ENCODE measurements at places on chromosomes 5 and 9. TPM values are rescaled to one million over a fixed set of nuclear protein-coding genes. Genes with fewer than 3 reads are reported as not detected.
A peak's percentile ranks its signal among the peaks of the same experiment; 100 is the strongest.

- no peaks in the 10 kb centered on the region for H3K36me3 ChIP-seq
- H3K4me3 ChIP-seq = no peak overlapping the region
- H3K4me1 ChIP-seq = no peaks in the 10 kb centered on the region
Observed at GRCh38 chr5:140093866-140094265, 20.0 kb upstream of the PURA start.

GRCh38 chr9:126471084-126471624 is 142.6 kb upstream of the LMX1B start:
- no peak overlapping the region for H3K27ac ChIP-seq
- H3K27me3 ChIP-seq = no peaks in the 10 kb centered on the region
- no peak overlapping the region for H3K4me3 ChIP-seq
- no peaks in the 10 kb centered on the region for H3K36me3 ChIP-seq
- H3K4me1 ChIP-seq = no peaks in the 10 kb centered on the region

- peaks cover 8% of the 10 kb centered on the region for H3K4me1 ChIP-seq
- DNase-seq = no peak
- H3K4me3 ChIP-seq = no peak overlapping the region
- no peaks in the 10 kb centered on the region for H3K27me3 ChIP-seq
Observed at GRCh38 chr9:106059886-106060285, 365.5 kb downstream of the TMEM38B start.

DNA sequence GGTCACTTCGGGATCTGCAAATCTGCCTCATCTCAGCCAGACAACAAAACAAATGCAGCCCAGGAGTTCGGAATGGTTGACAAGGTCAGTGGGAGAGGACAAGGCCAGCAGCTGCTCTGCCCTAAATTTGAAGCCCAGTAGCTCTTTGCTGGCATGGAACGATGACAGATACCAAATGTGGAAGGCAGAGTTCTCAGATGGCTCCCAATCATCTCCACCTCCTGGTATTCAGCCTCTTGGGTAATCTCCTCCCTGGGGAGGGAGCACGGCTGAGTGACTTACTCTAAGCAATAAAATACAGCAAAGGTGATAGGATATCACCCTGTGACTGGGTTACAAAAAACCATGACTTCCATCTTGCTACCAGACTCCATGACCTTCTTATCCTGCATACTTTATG is 172.8 kb downstream of the ENTREP1 start:
- no peaks in the 10 kb centered on the region for H3K36me3 ChIP-seq
- peaks cover 55% of the 10 kb centered on the region for H3K4me1 ChIP-seq
- DNase-seq = no peak

DNA sequence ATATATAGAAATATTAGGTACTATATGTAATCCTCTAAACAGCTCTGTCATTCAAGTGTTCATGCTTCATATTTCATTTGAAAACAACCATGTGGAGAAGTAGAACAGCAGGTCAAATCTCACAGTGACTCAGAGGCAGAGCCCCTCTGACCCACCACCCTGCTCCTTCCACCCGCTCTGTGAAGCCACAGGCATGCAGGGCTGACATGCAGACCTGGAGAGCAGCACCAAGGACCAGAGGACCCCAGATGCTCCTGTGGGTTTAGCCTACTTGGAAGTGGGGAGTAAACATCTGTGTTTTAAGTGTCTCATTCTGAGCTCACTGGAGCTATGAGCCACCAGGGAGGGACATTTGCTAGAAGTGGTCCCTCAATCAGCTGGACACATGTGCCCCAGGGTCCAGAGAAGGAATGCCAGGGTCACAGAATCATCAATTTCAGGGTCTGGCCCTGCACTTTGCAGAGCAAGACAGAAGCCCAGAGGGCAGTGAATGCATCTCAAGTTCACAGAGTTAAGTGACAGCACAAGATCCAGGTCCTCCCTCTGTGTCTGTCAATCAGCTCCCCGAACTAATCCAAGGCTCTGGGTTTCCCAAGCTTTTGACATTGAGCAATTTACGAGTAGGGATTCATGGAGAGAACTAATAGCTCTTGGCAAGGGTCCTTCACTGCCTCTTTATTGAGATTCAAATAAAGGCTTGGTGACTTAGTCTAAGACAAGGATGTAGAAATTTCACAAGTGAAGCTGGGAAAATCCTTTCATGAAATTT is 441.1 kb downstream of the SEMA5A start:
- no peaks in the 10 kb centered on the region for H3K27me3 ChIP-seq
- no peak overlapping the region for H3K27ac ChIP-seq
- no peak for DNase-seq
- H3K4me3 ChIP-seq = no peak overlapping the region
- H3K4me1 ChIP-seq = no peaks in the 10 kb centered on the region

SLC25A2 gene
- not detected for total RNA-seq

PRLR gene
- total RNA-seq = 0.06 TPM

GRCh38 chr9:73269430-73270101 is 117.9 kb downstream of the ANXA1 start:
- H3K27me3 ChIP-seq = no peaks in the 10 kb centered on the region
- H3K36me3 ChIP-seq = no peaks in the 10 kb centered on the region
- H3K4me1 ChIP-seq = peaks cover 13% of the 10 kb centered on the region
- H3K27ac ChIP-seq = no peak overlapping the region
- peak; percentile 60 for DNase-seq

DNA sequence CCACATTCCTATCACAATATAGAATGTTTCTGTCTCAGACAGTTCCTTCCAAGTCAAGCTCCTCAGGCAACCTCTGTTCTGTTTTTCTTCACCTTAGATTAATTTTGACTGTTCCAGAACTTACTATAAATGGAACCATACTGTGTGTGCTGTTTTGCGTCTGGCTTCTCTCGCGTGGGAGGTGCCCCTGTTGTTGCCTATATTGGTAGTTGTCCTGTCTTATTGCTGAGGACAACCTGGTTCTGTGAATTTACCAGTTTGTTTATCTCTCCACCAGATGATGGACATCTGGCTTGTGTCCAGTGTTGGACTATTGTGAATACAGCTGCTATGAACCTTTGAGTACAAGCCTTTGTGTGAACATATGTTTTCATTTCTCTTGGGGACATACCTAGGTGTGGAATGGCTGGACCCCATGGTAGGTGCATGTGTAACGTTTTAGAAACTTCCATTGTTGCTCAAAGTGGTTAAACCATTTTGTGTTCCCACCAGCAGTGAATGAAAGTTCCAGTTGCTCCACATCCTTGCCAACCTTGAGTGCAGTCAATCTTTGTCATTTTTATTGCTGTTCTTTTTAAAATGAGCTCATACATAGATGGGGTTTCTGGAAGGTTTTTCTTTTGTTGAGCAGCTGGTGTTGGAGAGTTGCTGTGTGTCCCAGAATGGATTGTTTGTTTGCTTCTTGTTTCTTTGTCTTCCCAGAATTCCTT is 18.1 kb downstream of the HMCN2 start:
- no peak overlapping the region for H3K27ac ChIP-seq
- DNase-seq = no peak
- H3K4me1 ChIP-seq = no peaks in the 10 kb centered on the region
- no peak overlapping the region for H3K4me3 ChIP-seq

- H3K27me3 ChIP-seq = no peaks in the 10 kb centered on the region
- H3K4me3 ChIP-seq = no peak overlapping the region
- no peak overlapping the region for H3K27ac ChIP-seq
- DNase-seq = no peak
- no peaks in the 10 kb centered on the region for H3K4me1 ChIP-seq
Observed at GRCh38 chr5:75091597-75091996, 39.2 kb upstream of the GCNT4 start.

All from cardiac muscle cell (in vitro differentiated cells and primary cell).